ENCODE measurements at places on chromosomes 1 and 21. TPM values are rescaled to one million over a fixed set of nuclear protein-coding genes. Genes with fewer than 3 reads are reported as not detected.

The IGSF9 gene
- 0.07 TPM for total RNA-seq

The MYCL gene
- total RNA-seq = 0.68 TPM

- DNase-seq = no peak
- H3K4me1 ChIP-seq = no peaks in the 10 kb centered on the region
- no peak overlapping the region for H3K4me3 ChIP-seq
Measured at GRCh38 chr1:38111589-38111988, 65.0 kb upstream of the POU3F1 start.

DNA sequence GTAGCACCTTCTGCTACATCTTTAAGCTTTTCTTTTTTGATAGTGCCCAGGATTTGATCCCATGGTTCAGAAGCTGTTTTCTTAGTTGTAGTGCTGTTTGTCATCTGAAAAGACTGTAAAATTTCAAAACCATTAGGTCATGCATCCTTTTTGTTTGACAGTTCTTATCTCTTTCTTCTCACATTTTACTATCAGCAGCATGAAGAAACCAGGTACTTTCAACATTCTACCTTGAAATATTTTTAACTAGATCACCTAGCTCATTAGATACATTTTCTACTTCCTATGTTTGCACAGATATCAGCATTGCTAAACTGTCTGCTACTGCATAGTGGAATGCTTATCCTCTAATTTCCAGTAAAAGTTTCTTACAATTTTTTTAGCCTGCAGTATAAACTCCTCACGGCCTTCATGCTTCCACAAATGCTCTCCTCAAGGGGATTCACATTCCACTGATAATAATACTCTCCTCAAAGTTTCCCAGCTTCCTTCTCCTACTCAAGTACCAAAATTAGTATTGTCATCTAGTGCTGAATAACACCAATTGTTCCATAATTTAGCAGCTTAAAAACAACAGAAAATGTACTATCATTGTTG is 243.9 kb upstream of the ZRANB2 start:
- no peaks in the 10 kb centered on the region for H3K36me3 ChIP-seq
- H3K4me1 ChIP-seq = no peaks in the 10 kb centered on the region
- H3K27me3 ChIP-seq = no peaks in the 10 kb centered on the region
- DNase-seq = no peak
- H3K4me3 ChIP-seq = no peak overlapping the region
- no peak overlapping the region for H3K27ac ChIP-seq

The MAP3K7CL gene
- 11.6 TPM for total RNA-seq

- peaks cover 14% of the 10 kb centered on the region for H3K4me1 ChIP-seq
- no peaks in the 10 kb centered on the region for H3K36me3 ChIP-seq
- no peak for DNase-seq
- no peaks in the 10 kb centered on the region for H3K27me3 ChIP-seq
- no peak overlapping the region for H3K27ac ChIP-seq
Measured at GRCh38 chr1:41599912-41600311, 115.4 kb upstream of the EDN2 start.

DNA sequence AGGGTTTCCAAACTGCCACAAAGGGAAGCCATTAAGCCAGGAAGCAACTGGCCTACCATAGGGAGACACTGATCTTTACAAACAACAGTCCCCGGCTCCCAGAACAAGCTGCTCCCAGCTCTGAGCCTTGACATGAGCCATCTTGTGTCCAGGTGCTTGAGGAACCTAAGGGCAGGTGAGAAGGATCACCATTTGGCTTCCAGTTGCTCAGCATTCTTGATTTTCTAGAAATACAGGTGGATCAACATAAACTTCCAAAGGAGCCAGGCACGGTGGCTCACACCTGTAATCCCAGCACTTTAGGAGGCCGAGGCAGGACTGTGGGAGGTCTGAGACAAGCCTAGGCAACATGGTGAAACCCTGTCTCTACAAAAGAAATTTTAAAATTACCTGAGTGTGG is 21.6 kb downstream of the ZBTB17 start:
- H3K36me3 ChIP-seq = peaks cover 8% of the 10 kb centered on the region
- H3K4me1 ChIP-seq = peaks cover 77% of the 10 kb centered on the region
- peak overlapping the region; percentile 16 for H3K27ac ChIP-seq
- DNase-seq = no peak
- no peak overlapping the region for H3K4me3 ChIP-seq

DNA sequence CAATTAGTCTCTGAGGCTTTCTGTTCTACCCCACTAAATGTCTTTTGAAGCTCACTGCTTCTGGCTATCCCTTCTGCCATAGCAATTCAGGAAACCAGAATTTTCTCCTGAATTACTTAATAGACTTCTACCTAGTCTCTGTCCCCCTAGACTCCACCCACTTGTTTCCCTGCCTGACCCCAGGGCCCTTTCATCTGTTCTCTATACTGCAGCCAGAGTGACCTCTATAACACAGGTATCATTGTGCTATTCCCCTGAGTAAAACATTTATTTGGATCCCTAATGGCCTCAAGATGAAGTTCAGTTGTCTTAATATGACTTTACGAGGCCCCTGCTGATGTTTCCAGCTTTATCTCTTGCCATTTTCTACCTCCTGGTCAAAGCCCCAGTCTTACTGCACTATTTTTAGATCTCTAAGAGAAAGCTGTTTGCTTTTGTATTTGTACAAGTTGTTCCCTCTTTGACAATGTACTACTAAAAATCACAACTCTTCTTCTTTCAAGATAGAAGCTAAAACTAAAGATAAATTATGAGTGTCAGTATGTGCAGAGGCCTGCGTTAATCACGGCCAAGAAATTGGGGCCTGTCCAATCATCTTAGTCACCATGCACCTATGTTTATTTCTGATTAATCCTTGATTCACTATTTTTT is 54.5 kb downstream of the ATP1B1 start:
- no peak for DNase-seq
- no peaks in the 10 kb centered on the region for H3K27me3 ChIP-seq
- no peaks in the 10 kb centered on the region for H3K4me1 ChIP-seq
- H3K4me3 ChIP-seq = no peak overlapping the region
- H3K36me3 ChIP-seq = peaks cover 2% of the 10 kb centered on the region
- no peak overlapping the region for H3K27ac ChIP-seq

The HIVEP3 gene
- 13.9 TPM for total RNA-seq

The OR2L5 gene
- total RNA-seq = not detected

The HRNR gene
- total RNA-seq = not detected

DNA sequence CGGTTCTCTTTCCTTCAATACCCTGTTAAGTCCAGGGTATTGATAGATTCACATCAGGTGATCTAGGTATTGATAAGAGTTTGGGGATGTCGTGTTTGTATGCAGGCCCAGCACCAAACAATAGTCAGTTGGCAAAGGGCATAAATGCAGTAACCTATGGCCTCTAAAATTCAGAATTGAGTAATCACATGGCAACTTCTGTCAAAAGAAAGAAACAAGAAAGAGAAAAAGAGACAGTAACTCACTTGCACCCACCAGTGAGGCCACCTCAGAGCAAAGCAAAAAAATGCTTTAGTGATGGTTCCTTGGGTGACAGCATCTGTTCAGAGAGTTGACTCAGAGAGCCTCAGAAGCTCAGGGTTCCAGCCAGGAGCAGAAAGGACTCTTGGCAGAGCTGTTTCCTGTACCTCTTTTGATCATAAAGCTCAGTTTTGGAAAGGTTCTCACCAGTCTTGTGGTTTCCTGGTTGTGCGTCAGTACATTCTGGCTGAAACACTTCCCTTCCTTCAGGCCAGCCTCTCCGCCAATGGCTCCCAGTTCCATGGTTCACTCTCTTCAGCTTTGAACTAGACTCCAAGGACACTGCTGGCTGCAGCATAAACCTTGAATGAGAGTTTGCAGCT is 70.1 kb upstream of the GORAB start:
- H3K27ac ChIP-seq = no peak overlapping the region
- peaks cover 6% of the 10 kb centered on the region for H3K27me3 ChIP-seq
- no peak for DNase-seq
- no peak overlapping the region for H3K4me3 ChIP-seq
- no peaks in the 10 kb centered on the region for H3K36me3 ChIP-seq

DNA sequence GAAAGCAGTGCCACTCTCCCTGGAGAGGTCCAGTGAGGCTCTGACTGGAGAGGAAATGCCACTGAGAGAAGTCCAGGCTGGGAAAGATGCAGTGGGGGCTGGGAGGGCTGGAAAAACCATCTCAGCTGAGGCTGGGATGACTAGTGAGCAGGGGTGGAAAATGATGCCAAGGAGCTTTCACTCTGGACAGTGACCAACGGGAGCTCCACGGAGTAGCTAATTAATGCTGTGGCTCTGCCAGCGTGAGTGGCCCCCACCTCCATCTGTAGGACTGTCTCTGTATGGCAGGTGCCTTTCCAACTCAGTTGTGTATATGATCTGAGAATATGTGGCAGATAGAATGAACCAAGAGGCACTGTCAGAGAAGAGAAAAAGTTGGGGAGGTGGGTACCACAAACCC is 86.7 kb downstream of the DDX20 start:
- peaks cover 53% of the 10 kb centered on the region for H3K27me3 ChIP-seq
- H3K36me3 ChIP-seq = peaks cover 2% of the 10 kb centered on the region
- no peak overlapping the region for H3K27ac ChIP-seq
- no peak for DNase-seq

The KRTAP7-1 gene
- total RNA-seq = not detected

DNA sequence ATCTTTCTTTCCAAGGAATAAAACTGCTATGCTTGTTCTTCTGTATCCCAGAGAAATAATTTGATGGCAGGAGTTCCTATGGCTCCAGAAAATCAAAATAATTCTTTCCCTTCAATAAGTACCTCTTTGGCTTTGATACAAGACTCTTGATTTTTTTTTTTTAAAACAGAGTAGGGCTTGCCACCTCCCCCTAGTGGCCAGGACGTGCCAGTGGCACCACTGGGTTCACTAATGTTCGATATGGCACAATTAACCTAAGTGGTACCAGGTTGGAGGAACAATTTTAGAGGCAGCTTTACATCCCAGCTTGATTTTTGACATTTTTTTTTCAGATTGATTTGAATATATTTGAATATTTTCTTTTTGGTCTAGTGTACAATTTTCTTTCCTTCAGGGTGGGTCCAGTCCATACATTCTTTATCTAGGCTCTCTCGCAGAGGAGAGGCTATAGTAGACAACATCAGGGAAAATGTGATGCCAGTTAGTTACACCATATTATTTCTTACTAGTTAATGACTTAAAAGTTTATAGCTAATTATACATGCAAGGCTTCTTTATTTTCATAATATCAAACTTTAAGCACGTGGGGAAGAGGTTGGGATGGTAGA is 330.9 kb downstream of the S1PR1 start:
- DNase-seq = peak; percentile 27
- peaks cover 5% of the 10 kb centered on the region for H3K4me1 ChIP-seq
- no peak overlapping the region for H3K27ac ChIP-seq
- H3K4me3 ChIP-seq = no peak overlapping the region
- peaks cover 34% of the 10 kb centered on the region for H3K27me3 ChIP-seq

DNA sequence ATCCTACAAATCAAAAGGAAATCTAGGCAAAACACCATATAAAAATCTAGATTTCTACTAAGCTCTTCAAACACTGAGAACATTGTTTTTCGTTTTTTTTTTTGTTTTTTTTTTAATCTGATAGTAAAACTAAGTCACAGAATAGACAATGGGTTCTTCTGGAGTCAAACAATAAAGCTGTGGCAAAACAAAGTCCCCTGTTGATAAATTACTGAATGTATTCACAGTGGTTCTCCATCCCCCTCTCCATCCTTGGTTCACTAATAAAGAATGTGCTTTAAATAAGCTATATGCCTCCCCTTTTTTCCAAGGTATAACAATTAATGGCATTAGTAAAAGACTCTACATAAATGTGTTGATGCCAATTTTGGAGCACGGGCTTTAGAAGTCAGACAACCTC is 16.7 kb upstream of the ATP1B1 start:
- DNase-seq = no peak
- no peak overlapping the region for H3K4me3 ChIP-seq
- peak overlapping the region; percentile 77 for H3K27ac ChIP-seq
- no peaks in the 10 kb centered on the region for H3K36me3 ChIP-seq

The KDF1 gene
- 0.62 TPM for total RNA-seq

The SLC35D1 gene
- 14.1 TPM for total RNA-seq

- no peak overlapping the region for H3K27ac ChIP-seq
- H3K4me3 ChIP-seq = no peak overlapping the region
- no peaks in the 10 kb centered on the region for H3K27me3 ChIP-seq
- H3K36me3 ChIP-seq = peaks cover 3% of the 10 kb centered on the region
- peaks cover 15% of the 10 kb centered on the region for H3K4me1 ChIP-seq
Measured at GRCh38 chr1:223347583-223347982, 16.4 kb downstream of the SUSD4 start.

- no peak overlapping the region for H3K4me3 ChIP-seq
- no peak overlapping the region for H3K27ac ChIP-seq
- H3K36me3 ChIP-seq = peaks cover 12% of the 10 kb centered on the region
- DNase-seq = no peak
- peaks cover 72% of the 10 kb centered on the region for H3K27me3 ChIP-seq
Measured at GRCh38 chr1:204826970-204827369, 43.7 kb upstream of the NFASC start.

DNA sequence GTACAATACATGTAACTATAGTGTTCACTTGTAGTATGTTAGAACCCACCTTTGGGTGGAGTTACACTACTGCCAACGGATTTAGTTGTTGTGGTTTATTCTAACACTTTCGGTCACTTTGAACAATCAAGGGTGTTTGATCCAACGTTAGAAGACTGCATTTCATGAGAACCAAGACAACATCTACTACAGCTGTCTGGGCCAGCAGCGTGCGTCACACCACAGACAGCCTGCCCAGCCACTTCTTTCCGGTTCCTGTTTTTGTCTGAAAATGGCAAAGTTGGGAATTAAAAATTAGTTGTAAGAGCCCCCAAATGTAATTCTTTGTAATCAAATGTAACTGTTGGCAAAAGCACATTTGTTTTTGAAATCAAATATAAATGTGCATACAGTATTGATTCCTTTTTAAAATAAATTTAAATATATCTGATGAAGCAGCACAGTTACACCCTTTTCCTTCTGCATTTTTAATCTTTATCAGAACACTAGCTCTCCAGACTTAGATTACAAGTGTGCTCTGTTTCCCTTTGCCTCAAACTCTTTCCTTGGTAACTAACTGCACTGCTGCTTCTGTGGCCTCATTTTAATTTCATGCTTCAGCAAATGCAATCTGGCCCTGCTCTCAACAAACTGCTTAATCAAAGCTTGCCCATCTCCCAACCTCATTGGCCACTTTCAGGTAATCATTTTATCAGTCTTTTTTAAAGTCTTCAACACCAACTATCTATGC is 86.6 kb upstream of the DPH5 start:
- H3K27ac ChIP-seq = peak overlapping the region; percentile 98
- H3K4me3 ChIP-seq = peak overlapping the region; percentile 71
- H3K27me3 ChIP-seq = no peaks in the 10 kb centered on the region
- H3K36me3 ChIP-seq = no peaks in the 10 kb centered on the region

DNA sequence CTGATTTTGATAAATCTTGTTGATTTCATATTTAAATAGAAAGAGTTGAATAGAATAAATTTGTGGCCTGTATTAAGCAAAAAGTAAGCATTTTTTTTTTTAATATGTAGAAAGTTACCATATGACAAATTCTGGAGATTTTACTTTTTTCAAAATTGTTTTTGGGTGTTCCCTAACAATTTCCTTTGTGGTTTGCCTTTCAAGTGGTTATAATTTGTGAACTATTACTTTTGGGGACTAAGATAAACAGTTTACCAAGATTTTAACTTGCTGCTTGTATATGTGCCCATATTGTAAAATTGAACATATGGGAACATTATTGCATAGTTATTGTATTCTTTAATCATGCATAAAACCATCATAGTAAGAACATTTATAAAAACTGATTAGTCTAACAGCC is 34.6 kb downstream of the SLC30A7 start:
- H3K27ac ChIP-seq = peak overlapping the region; percentile 91
- H3K27me3 ChIP-seq = no peaks in the 10 kb centered on the region
- DNase-seq = no peak
- H3K36me3 ChIP-seq = peaks cover 7% of the 10 kb centered on the region
- H3K4me1 ChIP-seq = peaks cover 25% of the 10 kb centered on the region
- H3K4me3 ChIP-seq = peak overlapping the region; percentile 19

GRCh38 chr1:62034790-62035189 is 159.9 kb upstream of the L1TD1 start:
- H3K36me3 ChIP-seq = peaks cover 7% of the 10 kb centered on the region
- H3K27ac ChIP-seq = no peak overlapping the region
- no peak for DNase-seq
- H3K4me1 ChIP-seq = peaks cover 3% of the 10 kb centered on the region
